ENCODE measurements at places on chromosomes 1 and 21.
A peak's percentile ranks its signal among the peaks of the same experiment; 100 is the strongest.

GRCh38 chr1:68703921-68704354 lies 207.1 kb upstream of the DEPDC1 start:
- H3K36me3 ChIP-seq, result no peaks in the 10 kb centered on the region
- no peak for DNase-seq
- H3K4me3 ChIP-seq, result no peak overlapping the region
- H3K4me1 ChIP-seq, result no peaks in the 10 kb centered on the region
- H3K27ac ChIP-seq, result no peak overlapping the region

DNA sequence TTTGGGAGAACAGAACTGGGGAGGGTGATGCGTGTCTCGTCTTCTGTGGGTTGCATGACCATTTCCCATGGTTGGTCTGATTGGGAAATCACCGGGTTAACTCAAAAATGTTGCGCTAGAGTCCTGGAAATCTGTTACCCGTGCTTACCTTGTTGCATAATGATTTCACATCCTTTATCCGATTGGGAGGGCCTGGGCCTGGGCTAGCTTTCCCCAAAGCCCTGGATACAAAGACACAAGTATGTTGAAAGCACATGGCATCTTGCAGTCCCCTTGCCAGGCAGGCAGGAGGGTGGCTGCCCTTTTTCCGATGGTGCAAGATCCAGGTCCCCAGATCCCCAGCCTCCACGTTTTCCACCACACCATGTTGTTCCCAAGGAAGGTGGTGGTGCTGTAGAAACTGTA lies 582 bp downstream of the TRPM2 start:
- H3K36me3 ChIP-seq, result peaks cover 4% of the 10 kb centered on the region
- H3K27me3 ChIP-seq, result peaks cover 13% of the 10 kb centered on the region
- peaks cover 2% of the 10 kb centered on the region for H3K4me1 ChIP-seq
- H3K4me3 ChIP-seq, result no peak overlapping the region

GRCh38 chr1:63691701-63692425 lies 82.0 kb upstream of the ROR1 start:
- DNase-seq, result no peak
- peaks cover 4% of the 10 kb centered on the region for H3K4me1 ChIP-seq
- H3K27ac ChIP-seq, result peak overlapping the region; percentile 38

GRCh38 chr1:73839922-73840321 lies 358.1 kb downstream of the LRRIQ3 start:
- H3K4me3 ChIP-seq, result no peak overlapping the region
- no peak overlapping the region for H3K27ac ChIP-seq
- no peaks in the 10 kb centered on the region for H3K36me3 ChIP-seq
- H3K4me1 ChIP-seq, result peaks cover 4% of the 10 kb centered on the region
- H3K27me3 ChIP-seq, result peaks cover 1% of the 10 kb centered on the region
- DNase-seq, result peak; percentile 23

Data from glutamatergic neuron (in vitro differentiated cells).